Activated naive CD4-positive, alpha-beta T cell treated with anti-CD3 and anti-CD28 coated beads for 36 hours (primary cell): ENCODE measurements at places on chromosomes 5 and 9.

GRCh38 chr9:72396247-72397091, 31.5 kb upstream of the ZFAND5 start:
- no peak for DNase-seq

DNA sequence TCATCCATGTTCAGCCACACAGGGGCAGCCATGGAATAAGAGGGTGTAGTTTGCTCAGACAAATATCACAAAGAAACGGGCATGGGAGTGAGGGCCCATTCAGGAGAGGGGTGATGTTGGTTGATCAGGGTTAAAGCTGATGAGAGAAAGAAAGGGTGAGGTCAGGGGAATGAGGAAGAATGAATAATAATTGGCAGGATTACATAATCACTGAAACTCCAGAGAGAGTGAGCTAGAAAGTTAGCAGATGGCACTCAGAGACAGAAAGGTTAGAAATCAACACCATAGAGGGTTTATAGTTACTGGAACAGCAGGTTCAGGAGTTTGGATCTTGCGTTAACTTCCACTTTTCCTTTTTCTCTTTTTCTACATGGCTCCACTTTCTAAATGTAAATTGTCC, 113.9 kb downstream of the TAF11L14 start:
- DNase-seq, result no peak

GRCh38 chr5:130966990-130967525, 198.0 kb downstream of the HINT1 start:
- DNase-seq, result no peak

- DNase-seq, result no peak
These were observed 127.6 kb downstream of the TMEM174 start for GRCh38 chr5:73300337-73301207.

GRCh38 chr5:41716382-41716781, 153.8 kb downstream of the OXCT1 start:
- no peak for DNase-seq

GRCh38 chr5:166581826-166582225, 1709.6 kb upstream of the WWC1 start:
- no peak for DNase-seq

GRCh38 chr5:129569295-129569694, 109.2 kb downstream of the ADAMTS19 start:
- DNase-seq, result no peak

GRCh38 chr5:7742241-7742656, 108.7 kb downstream of the CFAP90 start:
- DNase-seq, result no peak

DNA sequence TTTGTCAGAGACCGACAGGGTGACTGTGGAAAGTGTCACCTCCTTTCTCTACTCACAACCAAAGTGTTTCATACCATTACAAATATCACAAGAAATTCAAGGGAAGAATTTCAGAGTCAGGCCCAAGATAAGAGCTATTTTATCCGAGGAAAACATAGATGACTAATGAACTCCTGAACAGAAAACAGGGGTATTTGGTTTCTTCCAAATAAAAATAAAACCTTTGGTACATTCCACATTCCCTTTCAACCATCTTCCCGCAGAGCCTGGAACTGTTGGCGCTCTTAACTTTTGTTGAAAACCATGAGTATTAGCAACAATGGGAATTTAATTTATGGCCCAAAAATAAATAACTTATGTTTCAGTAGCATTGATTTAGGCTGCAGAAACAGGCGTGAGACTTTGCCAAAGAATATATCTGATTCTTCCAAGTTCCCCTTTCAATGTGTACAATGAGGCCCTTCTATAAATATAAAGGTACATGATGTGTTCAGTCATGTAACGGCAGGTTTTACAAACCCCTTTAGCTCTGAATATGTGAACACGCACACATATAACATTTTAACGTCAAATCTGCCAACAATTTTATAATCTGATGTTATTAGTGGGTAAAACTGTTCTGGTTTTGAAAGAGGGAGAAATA, 69.5 kb downstream of the RETREG1 start:
- DNase-seq, result no peak

DNA sequence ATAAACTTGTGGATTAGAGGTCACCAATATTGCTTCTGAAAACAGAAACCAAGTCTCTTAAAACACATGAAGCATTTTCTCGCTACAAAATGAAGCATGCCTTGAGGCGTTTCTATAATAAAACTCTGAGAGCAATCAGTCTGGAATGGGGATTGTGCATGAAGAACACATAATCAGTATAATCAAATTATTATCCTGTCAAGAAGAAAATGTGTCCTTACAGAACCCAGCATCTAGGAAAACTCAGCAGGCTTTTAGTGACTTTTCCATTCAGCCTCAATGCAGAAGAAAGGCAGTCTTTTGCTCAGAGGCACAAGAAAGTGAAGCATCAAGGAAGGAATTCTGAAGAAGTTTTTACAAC, 121.9 kb downstream of the CDH18 start:
- DNase-seq, result no peak

DNA sequence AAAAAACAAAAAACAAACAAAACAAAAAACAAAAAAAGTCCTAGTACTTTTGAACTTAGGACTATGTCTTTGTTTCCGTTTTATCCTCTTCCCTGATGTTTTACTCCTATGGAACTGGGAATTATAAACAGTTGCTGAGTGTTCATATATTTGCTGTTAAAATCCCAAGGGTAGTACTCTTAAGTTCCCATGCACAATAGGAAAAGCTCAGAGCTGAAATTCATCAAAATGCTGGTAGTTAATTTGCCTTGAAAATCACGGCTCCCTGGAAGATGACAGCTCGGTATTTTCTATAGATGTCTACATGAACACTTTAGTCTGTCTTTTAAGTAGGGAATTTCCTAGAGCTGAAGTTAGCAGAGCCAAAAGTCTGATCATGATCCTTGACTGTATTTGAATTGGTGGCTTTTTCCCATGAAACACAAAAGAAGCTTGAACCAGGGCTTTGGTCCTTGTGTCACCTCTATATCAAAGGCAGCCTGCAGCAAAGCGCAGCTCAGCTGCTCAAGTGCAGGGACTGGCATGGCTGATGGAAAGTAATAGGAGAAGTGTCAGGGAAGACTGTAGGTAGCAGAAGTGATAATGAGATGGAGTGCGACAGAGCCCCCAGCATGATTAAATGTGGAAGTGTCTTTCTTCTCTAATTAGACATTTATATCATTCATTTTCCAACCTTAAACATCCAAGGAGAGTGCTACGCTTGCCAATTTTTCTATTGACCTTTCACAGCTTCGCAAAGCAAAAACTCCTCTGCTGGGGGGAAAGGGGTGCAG, 310.9 kb downstream of the TRIM36 start:
- DNase-seq, result no peak

DNA sequence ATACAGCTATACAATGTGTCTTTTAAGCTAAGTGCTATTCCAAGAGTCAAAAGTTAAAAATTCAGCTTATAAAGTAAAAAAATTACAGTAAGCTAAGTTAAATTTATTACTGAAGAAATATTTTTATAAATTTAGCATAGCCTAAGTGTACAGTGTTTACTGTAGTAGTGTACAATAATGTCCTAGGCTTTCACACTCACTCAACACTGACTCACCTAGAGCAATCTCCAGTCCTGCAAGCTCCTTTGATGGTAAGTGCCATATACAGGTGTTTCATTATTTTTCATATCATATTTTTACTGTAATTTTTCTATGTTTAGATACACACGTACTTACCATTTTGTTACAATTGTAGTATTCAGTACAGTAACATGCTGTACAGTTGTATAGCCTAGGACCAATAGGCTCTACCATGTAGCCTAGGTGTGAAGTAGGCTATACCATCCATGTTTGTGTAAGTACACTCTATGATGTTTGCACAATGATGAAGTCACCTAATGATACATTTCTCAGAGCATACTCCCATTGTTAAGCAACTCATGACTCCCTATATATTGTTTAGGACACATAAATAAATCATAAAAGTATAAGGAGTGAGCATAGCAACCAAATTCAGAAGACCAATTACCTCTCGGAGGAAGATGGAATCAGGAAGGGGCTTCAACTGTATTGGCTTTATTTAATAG, 165.1 kb upstream of the SLC30A5 start:
- no peak for DNase-seq

- no peak for DNase-seq
These were observed 144.1 kb downstream of the PLPPR1 start for GRCh38 chr9:101172616-101173015.

DNA sequence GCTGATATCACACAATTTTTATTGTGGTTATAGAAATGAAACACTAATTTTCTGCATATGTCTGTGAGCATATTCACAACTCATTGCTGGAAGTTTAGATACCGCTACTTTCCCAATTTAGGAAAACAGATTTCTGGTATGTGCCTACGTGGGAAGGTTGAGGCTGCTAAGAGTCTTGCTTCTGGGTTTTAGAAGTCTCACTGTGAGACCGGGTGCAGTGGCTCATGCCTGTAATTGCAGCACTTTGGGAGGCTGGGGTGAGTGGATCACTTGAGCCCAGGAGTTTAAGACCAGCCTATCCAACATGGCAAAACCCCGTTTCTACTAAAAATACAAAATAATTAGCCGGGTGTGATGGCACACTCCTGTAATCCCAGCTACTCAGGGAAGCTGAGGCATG, 39.6 kb downstream of the UBAP1 start:
- DNase-seq, result no peak

- no peak for DNase-seq
These were observed 12.0 kb downstream of the TTC1 start for GRCh38 chr5:160020964-160021363.

DNA sequence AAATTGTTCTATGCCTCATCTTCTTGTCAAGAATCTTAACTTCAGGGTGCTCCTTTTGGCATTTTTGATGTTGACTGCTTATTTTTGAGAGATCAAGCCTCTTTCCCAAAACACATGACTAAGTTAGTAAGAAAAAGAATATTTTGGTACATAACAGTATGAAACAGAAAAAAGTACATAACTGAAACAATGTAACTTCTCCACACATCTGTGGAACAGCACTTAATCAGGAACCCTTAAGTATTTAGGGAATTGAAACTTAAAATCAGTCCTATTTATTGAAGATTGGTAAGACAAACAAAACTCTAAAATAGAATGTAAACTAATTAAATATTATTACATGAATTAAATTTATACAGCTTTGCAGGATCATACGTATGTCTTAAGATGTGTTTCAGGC, 103.4 kb downstream of the MELK start:
- no peak for DNase-seq

DNA sequence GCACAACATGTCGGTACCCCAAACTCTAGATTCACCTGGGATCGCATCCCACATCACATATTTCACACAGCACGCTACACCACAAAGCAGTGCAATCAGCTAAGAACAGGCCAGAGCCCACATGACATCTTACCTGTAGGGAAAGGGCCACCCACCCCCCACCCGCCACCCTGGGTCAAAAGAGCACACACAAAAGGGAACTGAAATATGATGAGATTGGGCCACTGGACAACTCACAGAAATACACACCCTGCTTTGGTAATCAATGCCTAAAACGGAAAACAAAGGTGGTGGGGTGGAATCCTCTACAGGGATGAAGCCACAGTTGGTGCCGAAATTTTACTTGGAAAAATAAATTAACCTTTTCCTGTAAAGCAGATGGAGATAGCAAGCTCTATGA, 13.1 kb downstream of the RETREG1 start:
- no peak for DNase-seq

DNA sequence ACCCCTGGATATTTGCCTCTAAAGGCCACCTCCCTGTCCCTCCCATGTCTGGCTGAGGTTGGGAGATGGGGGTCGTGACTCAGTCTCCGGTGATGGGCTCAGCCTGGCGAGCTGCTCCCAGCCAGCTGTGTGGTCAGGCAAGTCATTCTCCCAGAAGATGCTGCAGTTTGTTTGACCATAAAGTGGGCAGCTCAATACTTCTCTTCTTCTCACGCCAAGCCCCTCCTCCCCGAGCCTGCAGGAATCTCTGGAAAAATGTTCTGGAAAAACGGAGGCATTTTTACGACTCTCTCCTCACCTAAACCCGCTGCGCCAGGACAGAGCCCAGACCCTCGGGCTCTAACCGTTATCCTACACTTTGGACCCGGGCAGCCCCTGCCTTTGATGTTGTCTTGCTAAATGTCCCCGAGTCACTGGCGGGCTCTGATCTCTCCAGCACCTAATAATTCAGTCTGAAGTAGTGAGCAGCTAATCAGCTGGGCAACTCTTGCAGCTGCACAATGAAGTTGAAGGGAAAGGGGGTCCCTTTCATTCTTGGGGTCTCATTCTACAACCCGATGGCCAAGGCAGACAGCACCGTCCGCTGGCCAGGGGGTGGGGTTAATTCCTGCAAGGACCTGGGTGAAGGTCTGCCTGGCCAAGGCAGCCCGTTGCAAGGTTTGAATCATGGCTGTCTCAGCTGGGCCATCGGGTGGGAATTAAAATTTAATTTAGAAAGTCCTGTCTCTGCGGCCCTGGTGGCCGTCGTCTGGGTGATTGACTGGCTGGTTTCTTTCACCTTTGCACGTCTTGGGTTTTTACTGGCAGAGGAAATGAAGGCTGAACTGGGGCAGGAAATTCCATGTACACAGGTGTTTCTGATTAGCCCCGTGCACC, 12.3 kb downstream of the DCANP1 start:
- no peak for DNase-seq

GRCh38 chr5:90598293-90598692, 39.7 kb downstream of the ADGRV1 start:
- DNase-seq, result no peak

- peak; percentile 12 for DNase-seq
These were observed 189.2 kb upstream of the NR3C1 start for GRCh38 chr5:143592648-143593047.

DNA sequence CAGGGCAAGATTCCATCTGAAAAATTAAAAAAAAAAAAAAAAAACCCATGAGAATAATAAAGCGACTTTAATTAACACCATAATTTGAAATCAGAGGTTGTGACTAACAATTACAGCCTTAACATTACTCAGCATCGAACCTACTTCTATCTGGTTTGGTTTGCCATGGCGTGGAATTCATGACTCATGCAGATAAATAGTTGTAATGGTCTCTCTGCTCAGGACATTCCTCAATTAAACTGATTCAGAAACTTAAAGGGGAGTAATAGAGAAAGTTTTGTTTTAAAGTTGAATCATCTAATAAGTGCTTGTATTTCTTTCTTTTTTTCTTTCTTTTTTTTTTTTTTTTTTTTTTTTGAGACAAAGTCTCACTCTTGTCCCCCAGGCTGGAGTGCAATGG, 135.5 kb downstream of the SPATA31D1 start:
- DNase-seq, result no peak
